AG09319 (cell line): ENCODE measurements at places on chromosomes 13 and 19.

DNA sequence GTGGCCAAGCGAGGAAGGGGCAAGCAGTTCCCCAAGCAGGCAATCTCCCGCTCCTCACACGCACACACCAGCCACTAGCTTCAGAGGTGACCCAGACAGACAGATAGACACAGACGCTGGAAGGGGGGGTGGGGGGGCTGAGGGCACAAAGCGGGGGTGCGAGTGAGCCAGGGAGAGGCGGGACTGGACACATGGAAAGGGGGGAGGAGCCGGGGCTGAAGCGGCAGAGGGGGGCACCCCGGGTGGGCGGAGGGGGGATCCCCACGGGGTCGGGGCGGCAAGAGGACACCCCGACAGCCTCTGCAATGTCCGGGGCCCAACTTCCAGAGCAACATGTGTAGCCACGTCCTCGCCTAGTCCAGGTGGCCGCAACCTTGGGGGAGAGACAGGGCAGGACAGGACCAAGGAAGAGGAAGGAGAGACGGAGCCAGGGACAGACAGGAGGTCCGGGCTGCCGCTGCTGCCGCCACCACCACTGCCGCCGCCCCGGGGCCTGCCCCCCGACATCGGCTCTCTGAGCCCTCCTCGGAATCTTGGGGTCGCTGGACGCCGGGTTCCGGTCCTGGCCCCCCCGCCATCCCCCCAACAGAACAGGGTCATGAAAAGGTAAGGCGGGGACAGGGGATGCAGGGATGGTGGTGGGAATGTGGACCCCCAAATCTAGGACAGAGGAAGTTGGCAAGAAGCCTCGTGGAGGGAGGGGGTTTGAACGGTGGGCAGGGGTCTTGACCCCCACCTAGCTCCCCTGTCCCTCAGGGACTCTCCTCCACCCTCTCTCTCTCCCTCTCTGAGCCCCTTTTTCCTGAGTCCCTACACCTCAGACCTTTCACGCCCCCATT lies 1.1 kb downstream of the GRIN2D start:
- no peak for DNase-seq

DNA sequence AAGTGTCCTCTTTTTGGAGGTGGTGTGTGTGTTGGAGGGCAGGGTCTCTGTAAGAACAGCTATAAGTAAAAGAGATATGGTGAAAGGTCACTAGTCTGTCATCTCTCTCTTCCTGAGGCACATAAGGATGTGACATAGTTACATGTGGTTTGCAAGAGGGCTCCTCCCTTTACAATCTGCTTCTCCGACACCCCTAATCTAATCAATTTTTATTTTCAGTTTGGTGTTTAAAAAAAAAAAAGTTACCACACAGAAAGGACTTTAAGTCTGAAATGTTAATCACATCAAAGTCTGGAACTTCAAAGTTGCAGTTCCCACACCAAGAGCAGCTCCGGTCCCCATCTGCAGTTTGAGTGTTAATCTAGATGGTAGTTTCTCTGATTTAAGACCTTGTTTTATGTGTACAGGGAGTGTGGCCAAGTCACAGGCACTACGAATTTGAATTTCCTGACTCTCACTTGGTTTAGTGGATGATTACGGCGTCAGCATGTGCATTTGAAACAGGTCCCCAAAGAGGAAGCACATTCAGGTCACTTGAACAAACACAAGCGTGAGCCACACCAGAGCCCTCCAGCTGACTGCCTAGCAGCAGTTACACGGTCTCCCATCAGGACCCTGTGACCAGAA lies 53.1 kb downstream of the FOXO1 start:
- no peak for DNase-seq

GRCh38 chr19:43351998-43352746 lies 1.3 kb upstream of the CD177 start:
- DNase-seq: no peak

DNA sequence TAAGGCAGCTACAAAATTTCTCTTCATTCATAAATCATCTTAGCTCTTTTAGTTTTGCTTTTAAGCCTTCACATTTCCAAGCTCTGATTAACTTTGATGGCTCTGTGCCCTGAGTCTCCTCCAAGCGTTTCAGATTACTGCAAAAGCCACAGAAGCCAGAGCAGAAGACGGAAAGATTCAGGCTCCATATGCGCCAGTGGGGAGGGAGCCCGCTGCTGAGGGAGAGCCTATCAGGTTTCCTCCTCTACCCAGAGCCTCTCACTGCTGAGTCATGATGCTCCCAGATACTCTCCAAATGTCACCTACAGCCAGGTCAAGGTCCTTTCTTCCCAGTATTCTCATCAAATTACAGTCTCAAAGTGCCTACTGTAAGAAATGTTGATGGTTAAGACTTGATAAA lies 193.6 kb downstream of the RAP2A start:
- peak; percentile 67 for DNase-seq

- no peak for DNase-seq
These were observed 2.0 kb downstream of the RAB20 start for GRCh38 chr13:110559429-110559943.

- no peak for DNase-seq
These were observed 82.8 kb upstream of the ZNF536 start for GRCh38 chr19:30289336-30289735.

DNA sequence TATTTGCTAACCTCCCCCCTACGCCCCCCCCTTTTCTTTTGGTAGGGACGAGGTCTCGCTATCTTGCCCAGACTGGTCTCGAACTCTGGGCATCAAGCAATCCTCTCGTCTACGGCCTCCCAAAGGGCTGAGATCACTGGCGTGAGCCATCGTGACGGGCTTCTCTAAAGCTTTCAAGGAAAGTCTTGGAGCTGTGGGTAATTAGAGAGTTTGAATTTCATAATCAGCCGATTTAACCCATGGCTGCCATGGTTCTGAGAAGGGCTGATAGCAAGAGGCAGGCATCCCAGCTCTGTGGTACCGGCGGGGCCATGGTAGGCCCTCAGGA lies 679 bp upstream of the ABHD8 start:
- no peak for DNase-seq

GRCh38 chr13:113343692-113343968 lies 20.3 kb downstream of the GRTP1 start:
- no peak for DNase-seq

GRCh38 chr13:46571189-46571908 lies 18.4 kb downstream of the LRCH1 start:
- DNase-seq: no peak

- DNase-seq: no peak
These were observed 28.7 kb upstream of the EPHX3 start for GRCh38 chr19:15260939-15261338.

- DNase-seq: no peak
These were observed 66.5 kb downstream of the SIAH3 start for GRCh38 chr13:45784755-45785675.

- DNase-seq: no peak
These were observed 37.8 kb downstream of the SKA3 start for GRCh38 chr13:21138561-21138960.

- no peak for DNase-seq
These were observed 107.7 kb upstream of the HTR2A start for GRCh38 chr13:47004540-47004939.

GRCh38 chr19:19606021-19606420 lies 12.5 kb downstream of the PBX4 start:
- no peak for DNase-seq

- DNase-seq: no peak
These were observed 6.5 kb upstream of the DOCK6 start for GRCh38 chr19:11268783-11269267.

DNA sequence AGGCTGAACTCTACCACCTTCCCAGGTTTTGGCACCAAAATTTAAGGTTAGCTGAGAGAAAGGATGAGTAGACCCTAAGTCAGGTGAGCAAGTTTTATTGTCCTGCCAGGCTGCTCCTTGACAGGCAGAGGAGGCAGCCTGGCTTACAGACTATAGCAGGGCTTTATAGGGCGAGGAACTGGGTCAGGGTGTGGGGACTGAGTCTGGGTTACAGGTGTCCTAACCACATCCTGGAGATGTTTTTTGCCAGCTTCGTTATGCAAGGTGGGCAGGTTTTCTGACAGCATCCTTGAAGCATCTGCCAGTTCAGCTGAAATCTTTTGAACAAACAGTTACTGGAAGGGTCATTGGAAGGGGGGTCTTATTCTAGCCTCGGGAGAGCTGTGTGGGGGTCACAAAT lies 905.7 kb upstream of the SLITRK5 start:
- no peak for DNase-seq

DNA sequence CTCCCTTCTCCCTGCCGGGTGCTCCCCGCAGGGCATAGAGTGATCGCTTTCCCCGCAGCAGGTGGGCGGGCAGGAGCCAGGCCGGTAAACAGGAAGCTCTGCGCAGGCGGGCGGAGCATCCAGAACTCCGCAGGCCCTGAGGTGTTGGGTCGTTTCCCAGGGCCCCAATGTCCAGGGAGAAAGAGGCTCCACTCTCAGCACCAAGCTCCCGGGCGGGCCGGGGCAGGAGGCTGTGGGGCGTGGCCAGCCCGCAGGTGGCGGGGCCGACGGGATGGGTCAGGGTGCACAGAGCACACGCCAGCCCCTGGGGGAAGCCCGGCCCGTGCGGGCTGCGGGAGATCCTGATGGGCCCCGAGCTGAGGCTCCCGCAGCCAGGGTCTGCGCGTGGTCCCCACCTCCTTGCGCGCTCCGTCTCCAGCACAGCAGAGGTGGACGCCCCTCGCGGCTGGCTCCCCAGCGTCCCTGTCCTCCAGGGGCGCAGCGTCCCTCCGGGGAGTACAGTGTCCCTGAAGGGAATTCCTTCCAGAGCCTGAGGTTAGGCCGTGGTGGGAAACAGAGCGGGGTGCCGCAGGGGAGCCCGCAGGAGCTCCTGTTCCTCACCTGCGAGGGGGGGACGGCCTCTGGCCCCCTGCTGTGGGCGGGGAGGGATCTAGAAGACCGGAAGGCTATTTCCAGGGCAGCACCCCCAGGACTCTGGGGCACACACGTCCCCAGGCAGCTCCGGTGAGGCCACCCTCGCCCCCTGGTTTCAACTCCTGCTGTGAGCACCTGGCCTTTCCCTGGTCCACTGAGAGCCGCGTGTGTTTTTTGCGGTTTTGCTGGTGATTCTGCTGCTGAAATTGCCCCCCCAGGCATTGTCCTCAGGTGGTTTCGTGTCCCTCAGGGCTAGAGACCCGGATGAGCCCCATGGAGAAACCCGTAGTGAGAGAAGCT lies 12.2 kb downstream of the PIP5K1C start:
- no peak for DNase-seq

GRCh38 chr13:94860981-94861407 lies 148.6 kb upstream of the SOX21 start:
- DNase-seq: no peak

DNA sequence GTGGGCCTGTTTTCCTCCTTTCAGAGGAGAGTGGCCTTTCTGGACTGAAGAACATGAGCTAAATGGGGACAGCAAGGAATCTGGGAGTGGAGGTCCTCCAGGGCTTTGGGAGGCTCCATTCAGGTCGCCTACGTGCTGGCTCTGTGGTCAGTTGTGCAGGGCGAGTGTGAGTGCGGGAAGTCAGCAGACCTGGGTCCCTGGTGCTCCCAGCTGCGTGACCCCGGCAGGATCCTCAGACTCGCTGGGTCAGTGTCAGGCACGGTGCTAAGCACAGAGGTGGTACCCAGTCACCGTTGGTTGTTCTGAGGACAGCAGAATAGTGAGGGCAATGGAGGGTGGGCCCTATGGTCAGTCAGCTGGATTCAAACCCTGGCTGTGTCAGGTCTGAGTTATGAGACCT lies 85.8 kb downstream of the SIPA1L3 start:
- no peak for DNase-seq

DNA sequence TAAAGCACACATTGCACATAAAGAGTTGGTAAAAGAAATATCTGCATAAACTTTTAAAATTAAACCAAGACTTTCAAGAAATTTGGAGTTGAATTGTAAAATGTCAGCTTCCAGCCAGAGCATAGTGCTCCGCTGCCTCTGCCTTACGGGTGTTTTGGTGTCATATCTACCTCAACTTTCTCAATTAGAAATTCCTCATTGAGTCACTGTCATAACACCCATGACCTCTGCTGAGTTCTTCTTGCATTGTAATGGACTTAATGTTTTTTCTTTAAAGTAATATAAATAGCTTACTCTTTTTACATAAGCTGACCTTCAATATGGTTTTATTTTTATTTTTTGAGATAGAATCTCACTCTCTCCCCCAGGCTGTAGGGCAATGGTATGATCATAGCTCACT lies 551.0 kb upstream of the NBEA start:
- no peak for DNase-seq

DNA sequence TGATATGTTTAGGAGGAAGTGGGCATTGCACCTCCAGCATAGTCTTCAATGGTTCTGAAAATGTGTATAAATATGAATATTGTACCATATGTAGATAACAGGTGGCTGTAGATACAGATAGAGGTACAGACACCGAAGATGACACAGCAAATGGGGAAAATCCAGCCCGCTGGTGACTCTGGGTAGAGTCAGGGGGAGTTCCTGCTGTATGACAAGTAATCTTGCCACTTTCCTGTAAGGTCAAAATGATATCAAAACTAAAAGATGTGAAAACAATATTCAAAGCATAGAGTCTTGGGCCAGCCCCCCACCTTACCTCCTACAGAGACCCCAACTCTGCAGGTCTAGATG lies 17.8 kb downstream of the C2CD4C start:
- no peak for DNase-seq

DNA sequence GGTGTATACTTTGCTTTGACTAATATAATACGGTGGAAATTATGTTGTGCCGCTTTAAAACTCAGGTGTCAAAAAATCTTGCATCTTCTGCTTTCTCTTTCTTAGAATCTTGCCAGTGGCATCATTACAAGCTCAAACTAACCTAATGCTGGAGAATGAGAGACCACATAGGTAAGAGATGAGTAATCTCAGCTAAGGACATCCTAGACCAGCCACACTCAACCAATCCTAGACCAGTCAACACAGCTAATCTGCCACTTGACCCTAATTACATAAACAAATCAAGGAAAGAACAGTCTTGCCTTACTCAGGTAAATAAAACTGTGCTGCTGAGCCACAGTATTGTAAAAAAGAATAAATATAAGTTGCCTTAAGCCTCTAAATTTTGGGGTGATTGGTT lies 1323.9 kb upstream of the SPRY2 start:
- no peak for DNase-seq

DNA sequence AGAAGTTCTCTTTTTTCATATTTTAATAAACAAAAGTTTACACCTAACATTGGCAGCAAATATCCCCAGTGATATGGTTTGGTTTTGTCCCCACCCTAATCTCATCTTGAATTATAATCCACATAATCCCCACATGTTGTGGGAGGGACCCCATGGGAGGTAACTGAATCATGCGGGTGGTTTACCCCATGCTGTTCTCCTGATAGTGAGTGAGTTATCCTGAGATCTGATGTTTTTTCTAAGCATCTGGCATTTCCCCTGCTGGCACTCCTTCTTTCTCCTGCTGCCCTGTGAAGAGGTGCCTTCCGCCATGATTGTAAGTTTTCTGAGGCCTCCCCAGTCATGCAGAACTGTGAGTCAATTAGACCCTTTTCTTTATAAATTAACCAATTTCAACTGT lies 214.7 kb downstream of the SLITRK1 start:
- DNase-seq: no peak

GRCh38 chr19:8324186-8325050 lies 3.1 kb downstream of the RPS28 start:
- no peak for DNase-seq

- DNase-seq: peak; percentile 11
These were observed 588 bp upstream of the DPY19L3 start for GRCh38 chr19:32404933-32405430.

- no peak for DNase-seq
These were observed 250.0 kb downstream of the DNAJC15 start for GRCh38 chr13:43273362-43273761.

GRCh38 chr13:26680123-26680450 lies 80.5 kb downstream of the GPR12 start:
- DNase-seq: no peak
